Omental fat pad (tissue), 4 donors: ENCODE measurements at places on chromosomes 3 and 15.

DNA sequence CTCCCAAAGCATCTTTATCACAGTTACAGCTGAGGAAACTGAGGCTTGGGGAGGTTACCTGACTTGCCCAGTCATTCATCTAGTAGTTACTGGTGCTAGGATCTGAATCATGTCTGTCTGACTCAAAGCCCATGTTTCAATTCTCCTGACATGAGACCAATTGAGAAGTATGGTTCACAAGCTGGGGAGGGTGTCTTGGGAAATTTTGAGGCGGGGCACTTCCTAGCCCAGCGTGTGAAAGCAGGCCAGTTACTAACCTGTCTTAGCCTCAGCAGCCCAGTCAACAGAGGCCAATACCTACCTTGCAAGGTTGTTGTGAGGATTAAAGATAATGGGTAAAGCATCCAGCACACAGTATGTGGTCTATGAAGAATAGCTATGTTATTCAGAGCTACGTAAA is 37.0 kb downstream of the CLDN18 start:
- no peak for DNase-seq

GRCh38 chr15:29785642-29786041 is 36.6 kb downstream of the TJP1 start:
- DNase-seq, result no peak

DNA sequence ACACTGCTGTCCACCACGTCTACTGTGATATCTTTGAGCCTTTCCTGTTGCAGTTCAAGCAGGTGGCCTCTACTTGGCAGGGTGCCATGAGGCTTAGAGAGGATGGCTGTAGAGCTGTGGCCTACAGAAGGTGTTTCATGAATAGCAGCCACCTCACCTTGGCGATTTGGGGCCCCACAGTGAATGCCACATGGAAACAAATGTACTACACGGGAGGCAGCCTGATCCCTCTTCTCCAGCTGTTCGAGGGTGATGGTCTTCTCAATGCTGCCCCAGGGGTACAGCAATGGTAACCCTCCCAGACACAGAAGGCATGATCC is 70.7 kb downstream of the FAM43A start:
- no peak for DNase-seq

GRCh38 chr3:121483290-121483689 is 62.5 kb downstream of the POLQ start:
- DNase-seq, result no peak

GRCh38 chr3:12458901-12459300 is 25.4 kb upstream of the TSEN2 start:
- DNase-seq, result no peak

DNA sequence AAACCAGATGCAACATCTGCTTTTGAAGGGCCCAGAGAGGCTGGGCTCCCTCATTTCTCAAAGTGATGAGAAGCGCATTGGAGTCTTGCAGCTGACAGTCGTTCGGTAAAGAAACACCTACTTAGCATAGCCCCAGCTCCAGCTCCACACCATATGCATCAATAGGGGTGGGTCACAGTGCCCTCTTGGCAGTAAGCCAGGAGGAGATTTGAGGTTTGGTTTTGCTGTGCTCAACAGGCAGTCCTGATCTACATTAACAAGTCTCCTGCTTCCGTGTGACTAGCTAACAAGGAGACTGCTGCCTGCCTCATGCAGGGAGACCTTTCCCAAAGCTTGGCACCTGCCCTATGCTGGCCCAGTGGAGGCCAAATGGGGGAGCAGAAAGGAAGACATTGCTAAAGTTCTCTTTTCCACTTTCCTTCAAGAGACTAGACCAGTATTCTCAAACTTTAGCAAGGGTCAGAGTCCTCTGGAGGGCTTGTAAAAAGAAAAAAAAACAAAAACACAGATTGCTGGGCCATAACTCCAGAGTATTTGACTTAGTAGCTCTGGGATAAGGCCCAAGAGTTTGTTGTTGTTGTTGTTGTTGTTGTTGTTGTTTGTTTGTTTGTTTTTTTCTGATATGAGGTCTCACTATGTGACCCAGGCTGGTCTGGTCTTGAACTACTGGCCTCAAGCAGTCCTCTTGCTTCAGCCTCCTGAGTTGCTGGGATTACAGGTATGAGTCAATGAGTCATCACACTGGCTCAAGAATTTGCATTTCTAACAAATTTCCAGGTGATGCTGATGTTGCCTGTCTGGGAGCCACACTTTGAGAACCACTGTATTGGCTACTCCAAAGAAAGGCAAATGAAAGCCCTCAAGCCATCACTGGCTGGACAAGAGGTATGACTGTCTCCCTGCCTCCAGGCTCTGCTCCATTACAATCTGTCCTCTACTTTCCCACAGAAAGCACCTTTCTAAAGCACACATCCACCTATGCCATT is 294.9 kb downstream of the RORA start:
- DNase-seq, result no peak

GRCh38 chr15:41647262-41647661 is 12.9 kb upstream of the MGA start:
- DNase-seq, result no peak

DNA sequence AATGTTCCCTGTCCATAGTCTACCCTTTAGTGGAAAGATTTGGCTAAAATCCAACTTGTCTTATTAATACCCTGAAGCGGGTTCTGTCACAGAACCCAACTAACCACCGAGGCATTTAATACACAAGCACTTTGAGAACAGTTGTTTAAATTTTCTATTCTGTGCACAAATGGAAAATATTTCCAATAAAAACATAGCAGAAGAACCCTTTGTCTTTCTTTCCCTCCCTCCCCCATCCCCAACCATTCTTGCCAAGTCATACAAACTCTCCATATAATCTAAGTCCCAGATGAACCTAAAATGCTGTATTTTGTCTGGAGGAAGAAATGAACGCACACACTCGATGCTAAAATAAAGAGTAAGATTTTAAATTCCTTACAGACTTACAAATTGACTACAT is 126.9 kb upstream of the STRIT1 start:
- DNase-seq, result no peak

GRCh38 chr3:33915796-33916546 is 117.5 kb downstream of the PDCD6IP start:
- DNase-seq, result no peak

DNA sequence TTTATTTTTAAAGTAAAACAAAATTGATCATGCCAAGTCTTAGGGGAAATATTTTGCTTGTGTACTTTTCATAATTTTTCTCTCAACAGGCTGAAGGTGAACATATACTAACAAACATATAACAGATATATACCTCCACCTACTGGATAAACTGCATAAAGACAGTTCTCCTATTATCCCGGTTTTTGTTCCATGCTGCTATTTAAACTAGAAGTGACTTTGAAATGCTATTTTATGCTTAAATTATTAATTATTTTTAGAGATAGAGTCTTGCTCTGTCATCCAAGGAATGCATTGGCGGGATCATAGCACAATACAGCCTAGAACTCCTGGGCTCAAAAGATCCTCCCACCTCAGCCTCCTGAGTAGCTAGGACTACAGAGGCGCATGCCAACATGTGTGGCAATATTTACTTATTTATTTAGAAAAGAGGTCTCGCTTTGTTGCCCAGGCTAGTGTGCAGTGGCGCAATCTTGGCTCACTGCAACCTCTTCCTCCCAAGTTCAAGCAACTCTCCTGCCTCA is 49.8 kb downstream of the ST3GAL6 start:
- no peak for DNase-seq

DNA sequence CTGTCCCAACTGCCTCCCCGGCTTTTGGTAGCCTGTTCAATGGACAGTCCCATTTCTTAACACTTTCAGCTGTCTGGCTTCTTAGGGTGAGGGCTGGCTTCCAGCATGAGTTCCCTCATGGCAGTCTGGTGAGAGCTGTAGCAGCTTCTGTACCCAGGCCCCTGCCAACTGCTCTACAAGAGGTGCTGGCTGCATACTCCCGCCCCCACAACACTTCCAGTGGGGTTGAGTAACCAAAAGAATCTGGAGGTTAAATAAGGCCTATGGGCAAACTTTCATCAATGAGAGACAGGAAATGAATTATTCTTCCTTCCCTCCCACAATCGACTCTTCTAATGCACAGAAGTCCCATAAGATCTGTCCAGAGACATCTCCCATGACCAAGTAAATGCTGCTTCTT is 145.0 kb downstream of the NEK10 start:
- no peak for DNase-seq

- no peak for DNase-seq
These were observed 106.3 kb upstream of the MME start for GRCh38 chr3:154973851-154974250.

DNA sequence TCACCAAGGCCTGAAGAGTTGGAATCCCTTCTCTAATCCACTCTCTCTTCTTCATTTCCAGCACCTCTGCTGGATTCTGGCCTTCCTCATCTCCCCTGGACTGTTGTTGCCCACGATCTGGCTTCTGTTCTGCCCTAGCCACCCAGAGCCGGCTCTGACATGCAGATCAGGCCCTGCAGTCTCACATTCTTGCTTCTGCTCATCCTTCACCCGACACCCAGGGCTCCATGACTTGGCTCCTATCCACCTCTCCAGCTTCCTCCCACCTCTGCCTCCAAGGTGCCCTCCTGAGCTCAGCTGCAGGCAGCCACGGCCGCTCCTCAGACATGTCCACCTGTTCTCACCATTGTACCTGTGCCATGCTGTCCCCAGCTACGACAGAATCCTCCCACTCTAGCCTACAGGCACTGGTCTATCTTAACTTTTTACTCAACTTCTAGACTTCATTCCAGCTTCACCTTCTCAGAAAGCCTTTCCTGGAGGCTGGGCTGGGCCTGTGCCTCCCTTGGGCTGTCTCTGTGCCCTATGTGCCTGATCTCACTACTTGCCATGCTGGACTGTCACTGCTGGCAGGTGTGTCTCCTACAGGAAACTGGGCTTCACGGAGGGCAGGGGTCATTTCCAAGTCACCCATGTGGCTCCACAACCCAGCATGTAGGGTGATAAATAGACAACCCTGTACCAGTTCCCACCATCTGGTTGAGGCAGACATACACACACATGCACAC is 16.0 kb upstream of the TBC1D21 start:
- DNase-seq, result no peak

DNA sequence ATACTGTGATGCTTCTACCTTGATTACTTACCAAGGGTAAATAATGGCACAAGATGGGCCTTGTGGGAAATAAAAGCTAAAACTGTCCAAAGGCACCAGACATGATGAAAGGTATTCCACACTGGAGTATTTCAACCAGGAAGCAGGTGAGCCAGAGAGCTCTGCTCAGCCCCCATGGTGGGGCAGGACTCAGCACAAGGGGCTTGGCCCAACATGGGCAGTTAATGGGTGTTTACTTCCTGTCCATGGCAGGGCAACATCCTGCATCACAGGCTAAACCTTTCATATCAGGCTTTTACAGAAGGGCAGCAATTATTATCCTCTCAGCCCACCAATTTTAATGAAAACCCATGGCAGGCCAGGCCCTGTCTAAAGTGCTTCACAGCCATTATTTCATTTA is 38.2 kb downstream of the MAGI1 start:
- DNase-seq, result no peak

- no peak for DNase-seq
These were observed 57.6 kb downstream of the SSR3 start for GRCh38 chr3:156497326-156497725.

DNA sequence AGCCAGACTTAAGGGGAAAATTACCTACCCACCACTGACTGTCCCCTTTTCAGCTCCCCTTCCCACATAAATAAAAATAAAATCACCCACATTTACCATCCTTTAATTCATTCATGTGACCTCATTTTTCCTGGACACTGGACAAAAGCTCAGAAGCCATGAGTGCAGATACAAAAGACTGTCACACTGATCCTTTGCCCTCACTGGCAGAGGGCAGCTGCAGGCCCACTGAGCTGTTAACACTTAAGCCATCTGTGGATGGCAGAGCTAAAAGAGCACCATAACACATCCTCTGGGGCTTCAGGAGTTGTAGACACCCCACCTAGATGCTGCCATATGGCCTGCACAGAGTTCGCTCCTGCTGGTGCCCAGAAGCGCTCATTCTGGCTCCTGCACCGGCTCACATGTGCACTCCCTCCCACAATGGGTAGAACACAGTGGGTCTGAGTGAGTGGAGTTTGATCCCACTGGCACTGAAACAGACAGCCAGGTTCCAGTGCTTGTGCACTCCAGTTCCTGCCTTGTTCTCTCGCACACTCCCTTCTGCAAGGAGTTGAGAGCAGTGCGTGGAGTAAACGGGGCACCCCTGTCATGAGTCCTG is 38.8 kb downstream of the EDC3 start:
- no peak for DNase-seq

DNA sequence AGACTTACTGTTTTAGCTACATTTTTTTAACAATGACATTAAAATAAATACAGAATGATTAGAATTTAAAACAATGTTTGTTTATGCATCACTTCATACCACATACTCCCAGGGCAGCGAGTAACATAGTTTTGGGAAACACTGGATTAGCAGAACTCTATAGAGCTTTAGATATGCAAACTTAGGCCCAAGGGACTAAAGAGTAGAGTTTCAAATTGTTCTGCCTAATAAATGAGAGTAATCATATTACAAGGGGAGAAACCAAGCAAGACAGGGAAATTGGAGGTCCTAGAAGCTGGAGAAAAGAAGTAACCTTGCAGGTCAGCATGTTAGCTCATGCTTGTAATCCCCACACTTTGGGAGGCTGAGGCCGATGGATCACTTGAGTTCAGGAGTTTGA is 3.6 kb upstream of the DAZL start:
- no peak for DNase-seq

DNA sequence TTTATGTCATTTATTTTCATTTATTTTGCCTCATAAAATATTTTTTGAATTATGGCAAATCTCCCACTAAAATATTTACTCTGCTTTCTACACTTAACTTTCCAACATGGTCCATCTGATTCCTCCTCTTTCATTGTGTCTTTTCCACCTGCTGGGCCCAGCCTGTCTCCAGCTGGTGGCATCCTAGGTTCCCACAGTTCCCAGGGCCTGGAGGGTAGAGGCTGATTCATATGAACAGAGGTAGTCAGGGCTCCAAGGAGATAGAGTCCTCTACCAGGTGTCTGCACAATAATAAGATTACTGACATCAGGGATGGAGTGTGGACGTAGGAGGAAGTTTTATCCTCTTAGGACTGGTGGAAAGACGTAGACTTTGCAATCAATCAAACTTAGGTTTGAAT is 14.3 kb downstream of the ZBTB38 start:
- DNase-seq, result no peak

GRCh38 chr15:93110502-93111040 is 21.6 kb upstream of the RGMA start:
- no peak for DNase-seq

GRCh38 chr3:159832024-159832423 is 156.6 kb upstream of the IL12A start:
- DNase-seq, result no peak

GRCh38 chr3:84096188-84096587 is 862.6 kb upstream of the CADM2 start:
- DNase-seq, result no peak

DNA sequence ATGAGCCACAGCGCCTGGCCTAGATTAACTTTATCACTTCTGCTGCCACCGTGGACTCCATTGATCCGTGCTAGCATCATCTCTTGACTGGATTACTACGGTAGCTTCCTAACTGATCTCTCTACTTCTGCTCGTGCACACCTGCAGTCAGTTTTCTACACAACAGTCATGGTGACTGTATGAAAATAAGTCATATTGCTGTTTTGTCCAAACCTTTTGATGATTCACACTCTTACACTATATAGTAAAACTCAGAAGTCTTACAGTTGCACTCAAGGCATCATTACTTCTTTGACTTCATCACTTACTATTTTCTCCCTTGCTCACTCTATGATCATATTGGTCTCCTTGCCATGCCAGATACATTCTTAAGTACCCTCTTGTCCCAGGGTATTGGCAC is 10.1 kb downstream of the PDCD6IP start:
- DNase-seq, result no peak

GRCh38 chr3:184354121-184354728 is 7.2 kb downstream of the CLCN2 start:
- DNase-seq, result no peak

GRCh38 chr3:112775011-112775742 is 71.5 kb downstream of the CD200R1L start:
- DNase-seq, result no peak
